ENCODE measurements at places on chromosomes 2 and 18.

GRCh38 chr2:144630459-144631215 lies 110.7 kb upstream of the ZEB2 start:
- no peak for DNase-seq

GRCh38 chr2:207477896-207478295 lies 51.9 kb upstream of the CREB1 start:
- DNase-seq: no peak

DNA sequence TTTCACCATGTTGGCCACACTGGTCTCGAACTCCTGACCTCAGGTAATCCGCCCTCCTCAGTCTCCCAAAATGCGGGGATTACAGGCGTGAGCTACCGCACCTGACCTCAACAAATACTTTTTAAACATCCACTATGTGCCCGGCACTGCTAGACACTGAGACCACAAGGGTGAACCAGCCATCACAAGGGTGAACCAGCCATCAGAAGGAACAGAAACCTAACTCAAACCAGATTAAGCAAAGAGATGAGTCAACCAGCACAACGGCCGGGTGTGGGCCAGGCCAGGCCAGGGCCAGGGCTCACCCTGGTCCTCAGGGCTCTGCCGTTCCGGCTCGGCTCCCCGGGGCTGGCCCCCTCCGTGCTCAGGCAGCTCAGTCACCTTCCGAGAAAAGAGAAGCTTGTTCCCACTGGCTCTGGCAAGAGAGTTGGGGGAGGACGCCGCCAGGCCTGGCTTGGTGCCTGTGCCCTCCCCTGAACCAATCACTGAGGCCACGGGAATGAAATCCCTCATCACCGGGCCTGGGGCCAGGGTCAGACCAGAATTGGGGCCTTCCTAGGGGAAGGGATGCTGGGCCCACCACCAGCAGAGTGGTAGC lies 4.4 kb downstream of the TEX44 start:
- no peak for DNase-seq

- DNase-seq: no peak
Measured at GRCh38 chr18:67200665-67201064, 315.9 kb downstream of the DSEL start.

DNA sequence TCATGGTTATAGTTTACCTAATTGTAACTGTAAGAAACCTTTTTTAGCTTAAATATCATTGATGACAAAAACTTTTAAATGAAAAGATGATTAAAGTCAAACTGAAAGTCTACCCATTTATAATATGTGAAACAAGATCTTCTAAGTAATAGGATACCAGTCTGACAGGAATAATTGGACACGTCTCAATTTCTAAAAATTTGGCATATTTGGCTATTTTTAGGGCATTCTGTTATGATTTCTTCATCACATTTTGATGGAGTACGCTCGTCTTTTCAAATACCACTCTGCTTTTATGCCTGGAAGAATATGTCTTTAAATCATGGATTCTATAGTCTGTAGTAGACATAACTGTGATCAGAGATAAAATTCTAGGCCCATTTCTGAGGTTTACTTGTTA lies 1.3 kb downstream of the R3HDM1 start:
- no peak for DNase-seq

DNA sequence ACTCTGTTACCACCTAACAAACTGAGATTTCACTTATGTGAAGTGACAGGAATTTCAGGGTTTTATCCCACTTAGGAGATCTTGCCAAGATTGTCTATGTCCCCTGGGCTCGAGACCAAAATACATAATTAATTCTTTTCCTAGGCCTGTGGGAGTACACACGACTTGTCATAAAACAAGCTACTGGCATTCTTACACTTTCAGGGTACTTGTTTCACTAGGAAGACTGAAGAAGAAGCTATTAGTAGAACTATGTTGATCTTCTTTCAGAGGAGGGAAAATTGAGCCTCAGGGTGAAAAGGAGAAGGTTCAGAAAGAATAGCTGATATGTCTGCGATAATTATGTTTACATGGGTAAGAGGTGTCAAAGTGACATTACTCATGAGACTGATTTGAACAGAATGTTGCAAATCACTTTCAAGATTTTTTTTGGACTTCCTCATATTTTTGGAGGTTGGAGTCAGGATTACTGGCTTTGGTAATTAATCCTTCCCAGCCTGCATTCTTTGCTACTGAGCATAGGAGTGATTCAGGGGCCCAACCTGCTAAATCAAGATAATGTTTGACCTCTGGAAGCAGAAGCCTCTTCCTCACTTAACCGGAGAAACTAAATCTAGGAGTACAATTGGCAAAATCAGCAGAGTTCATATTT lies 240.0 kb upstream of the NT5C1B start:
- no peak for DNase-seq

DNA sequence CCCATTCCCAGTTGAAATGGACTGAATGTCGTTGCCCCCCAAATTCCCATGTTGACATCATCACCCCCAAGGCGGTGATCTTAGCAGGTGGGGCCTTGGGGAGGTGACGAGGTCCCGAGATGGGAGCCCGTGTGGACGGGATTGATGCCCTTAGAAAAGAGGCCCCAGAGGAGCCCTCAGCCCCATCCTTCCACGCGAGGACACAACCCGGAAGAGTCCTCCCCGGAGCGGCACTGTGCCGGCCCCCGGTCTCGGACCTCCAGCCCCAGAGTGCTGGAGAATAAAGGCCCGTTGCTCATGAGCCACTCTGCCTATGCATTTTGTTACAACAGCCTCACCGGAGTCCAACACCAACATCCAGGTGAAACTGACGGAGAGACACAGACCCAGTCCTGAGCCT lies 30.4 kb upstream of the SALL3 start:
- no peak for DNase-seq

DNA sequence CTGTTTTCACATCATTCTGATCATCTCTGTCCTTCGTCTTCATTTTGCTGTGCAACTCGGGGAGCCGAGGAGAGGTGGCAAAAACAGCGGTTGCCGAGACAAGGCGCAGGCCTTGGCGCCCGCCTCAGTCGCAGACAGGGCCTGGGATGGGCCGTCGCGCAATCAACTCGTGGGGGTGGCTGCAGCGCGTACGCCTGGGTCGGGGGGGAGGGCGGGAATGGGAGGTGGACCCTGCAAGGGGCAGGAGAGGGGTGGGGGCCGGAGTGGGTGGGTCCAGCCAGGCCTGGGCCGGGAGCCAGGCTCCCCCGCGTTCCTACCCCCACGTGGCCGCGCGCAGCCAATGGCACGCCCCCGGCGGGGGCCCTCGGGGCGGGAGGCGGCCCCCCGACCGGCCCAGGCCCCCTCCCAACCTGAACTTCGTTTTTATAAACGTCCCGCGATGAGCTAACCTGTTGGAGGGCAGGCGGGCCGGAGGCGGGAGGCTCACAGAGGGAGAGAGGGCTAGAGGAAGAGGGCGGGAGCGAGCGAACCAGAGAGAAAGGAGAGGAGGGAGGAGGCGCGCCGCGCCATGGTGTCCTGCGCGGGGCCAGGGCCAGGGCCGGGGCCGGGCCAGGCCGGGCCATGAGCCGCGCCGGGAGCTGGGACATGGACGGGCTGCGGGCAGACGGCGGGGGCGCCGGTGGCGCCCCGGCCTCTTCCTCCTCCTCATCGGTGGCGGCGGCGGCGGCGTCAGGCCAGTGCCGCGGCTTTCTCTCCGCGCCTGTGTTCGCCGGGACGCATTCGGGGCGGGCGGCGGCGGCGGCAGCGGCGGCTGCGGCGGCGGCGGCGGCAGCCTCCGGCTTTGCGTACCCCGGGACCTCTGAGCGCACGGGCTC lies at the start of gene HOXD13:
Gene HOXD13 (plus strand): TSS at position 452 of the 875 bp plus-strand sequence. CDS start 170 bp downstream, at position 622.
- DNase-seq: no peak

GRCh38 chr2:165561516-165561915 lies 92.0 kb downstream of the CSRNP3 start:
- no peak for DNase-seq

- DNase-seq: no peak
Measured at GRCh38 chr18:12907258-12907925, 23.4 kb upstream of the PTPN2 start.

DNA sequence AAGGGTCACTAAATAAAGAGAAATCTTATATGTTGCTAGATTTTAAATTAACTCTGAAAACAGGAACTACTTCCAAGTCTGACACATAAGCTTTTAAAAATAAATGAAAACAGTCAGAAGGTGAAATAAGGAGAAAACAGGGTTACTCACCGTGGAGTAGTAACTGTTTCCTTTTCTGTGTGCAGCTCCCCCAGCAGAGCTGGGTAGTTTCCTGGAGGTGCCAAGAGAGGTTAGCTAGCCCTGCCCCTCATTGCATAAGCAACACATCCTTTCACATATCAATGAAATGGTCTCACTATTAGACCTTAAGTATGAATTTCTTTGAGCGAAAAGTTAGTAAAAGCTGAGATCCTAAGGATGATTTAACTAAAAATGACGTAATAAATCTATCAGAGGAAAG lies 54.0 kb upstream of the GPR75 start:
- DNase-seq: peak; percentile 3

- DNase-seq: no peak
Measured at GRCh38 chr2:42721898-42722297, 42.0 kb downstream of the OXER1 start.

GRCh38 chr2:101116841-101117552 lies 34.2 kb downstream of the TBC1D8 start:
- no peak for DNase-seq

DNA sequence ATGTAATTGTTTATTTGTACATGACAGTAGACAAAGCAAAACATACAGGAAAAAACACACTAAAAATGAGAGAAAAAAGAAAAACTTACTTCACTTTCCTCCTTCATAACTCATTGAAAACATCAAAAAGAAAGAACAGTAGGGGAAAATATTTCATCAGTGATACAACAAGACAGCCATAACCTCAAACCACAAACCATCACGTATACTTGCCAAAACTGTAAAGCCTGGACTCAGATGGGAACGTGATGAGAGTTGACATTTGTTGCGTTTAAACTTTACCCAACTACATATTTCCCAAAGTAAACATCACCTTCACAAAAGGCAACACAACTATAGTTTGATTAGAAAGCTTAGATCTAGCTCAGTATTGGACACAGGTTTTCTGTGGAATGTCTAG lies 278.2 kb upstream of the COL3A1 start:
- no peak for DNase-seq

DNA sequence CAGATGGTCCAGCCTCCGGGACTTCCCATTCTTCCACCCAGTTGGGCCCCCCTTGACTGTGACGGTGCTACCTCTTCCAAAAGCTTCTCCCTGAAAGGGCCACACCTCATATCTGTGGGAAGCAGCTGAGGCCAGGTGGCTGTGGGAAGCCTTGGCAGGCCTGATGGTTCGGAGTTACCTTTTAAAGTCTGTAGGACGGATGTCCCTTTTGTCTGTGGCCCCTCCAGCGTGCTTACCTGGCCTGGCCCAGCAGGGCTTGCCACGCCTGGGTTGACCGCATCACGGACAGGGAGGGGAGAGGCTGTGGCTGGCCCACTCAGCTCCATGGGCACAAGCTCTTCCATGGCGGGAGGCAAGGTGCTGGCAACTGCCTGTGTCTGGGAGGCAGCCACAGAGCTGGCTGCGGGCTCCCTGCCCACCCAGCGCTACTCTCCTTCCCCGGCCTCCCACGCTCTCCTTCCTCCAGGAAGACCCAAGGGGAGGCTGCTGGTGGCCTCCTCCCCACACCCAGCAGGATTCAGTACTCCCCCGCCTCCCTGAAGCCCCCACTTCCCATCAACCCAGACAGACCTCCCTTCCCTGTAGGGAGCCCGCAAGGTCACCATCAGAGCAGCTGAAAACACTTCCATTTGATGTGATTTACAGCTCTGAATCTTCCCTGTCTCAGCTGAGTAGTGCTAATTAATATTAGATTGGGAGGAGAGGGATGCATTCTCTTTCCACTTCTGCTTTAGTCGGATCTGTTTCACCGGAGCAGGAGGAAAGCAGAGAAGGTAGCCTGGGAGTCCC lies 52.8 kb downstream of the EDAR start:
- no peak for DNase-seq

GRCh38 chr18:7164323-7165004 lies 46.9 kb upstream of the LAMA1 start:
- no peak for DNase-seq

DNA sequence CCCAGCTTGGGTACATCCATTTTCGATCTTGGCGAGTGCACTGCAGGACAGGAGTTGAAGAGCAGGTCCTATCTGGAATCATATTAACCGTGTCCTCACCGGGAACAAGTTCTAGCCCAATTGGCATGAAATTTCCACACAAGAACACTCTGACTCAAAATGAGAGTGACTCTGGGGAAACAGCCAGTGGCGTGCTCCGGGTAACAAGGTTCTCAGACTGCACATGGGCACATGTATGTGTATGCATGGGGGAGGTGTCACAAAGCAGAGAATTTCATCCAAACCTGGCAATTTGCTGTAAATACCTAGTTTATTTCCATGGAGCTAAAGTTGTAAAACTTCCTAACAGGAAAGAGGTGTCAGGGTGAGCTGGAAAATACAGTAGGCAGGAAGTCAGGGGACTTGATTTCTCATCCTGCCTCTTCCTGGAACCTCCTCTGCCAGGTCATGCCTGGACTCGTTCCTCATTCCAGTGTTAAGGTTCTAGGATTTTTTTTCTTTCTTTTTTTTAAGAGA lies 1.7 kb downstream of the TUBB6 start:
- DNase-seq: no peak

GRCh38 chr18:63683890-63684289 lies 18.9 kb upstream of the SERPINB11 start:
- DNase-seq: no peak

GRCh38 chr2:141724426-141724825 lies 406.4 kb downstream of the LRP1B start:
- DNase-seq: no peak

Measured in stimulated activated CD8-positive, alpha-beta memory T cell treated with anti-CD3 and anti-CD28 coated beads, Interleukin-4, amount 100 ng/mL, for 24 hours (primary cell).